ENCODE measurements at places on chromosomes 5 and 9.

GRCh38 chr9:98999152-98999525, 55.4 kb downstream of the COL15A1 start:
- no peak for DNase-seq

GRCh38 chr5:33857037-33857436, 34.8 kb downstream of the ADAMTS12 start:
- DNase-seq: no peak

DNA sequence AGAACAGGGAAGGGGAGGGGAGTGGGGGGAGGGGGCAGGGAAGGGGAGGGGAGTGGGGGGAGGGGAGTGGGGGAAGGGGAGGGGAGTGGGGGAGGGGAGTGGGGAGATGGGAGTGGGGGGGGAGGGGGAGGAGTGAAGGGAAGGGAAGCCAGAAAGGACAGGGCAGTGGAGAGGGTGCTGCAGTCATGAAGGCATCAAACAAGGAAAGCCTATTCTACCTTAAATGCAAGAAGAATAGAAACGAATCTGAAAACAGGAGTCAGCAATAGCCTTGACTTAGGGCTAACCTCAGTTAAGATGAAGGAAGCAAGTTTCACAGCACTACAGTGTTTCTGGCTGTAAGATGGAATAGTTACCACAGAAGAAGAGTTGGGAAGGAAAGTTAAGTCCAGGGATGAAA, 59.5 kb downstream of the CAMSAP1 start:
- DNase-seq: no peak

DNA sequence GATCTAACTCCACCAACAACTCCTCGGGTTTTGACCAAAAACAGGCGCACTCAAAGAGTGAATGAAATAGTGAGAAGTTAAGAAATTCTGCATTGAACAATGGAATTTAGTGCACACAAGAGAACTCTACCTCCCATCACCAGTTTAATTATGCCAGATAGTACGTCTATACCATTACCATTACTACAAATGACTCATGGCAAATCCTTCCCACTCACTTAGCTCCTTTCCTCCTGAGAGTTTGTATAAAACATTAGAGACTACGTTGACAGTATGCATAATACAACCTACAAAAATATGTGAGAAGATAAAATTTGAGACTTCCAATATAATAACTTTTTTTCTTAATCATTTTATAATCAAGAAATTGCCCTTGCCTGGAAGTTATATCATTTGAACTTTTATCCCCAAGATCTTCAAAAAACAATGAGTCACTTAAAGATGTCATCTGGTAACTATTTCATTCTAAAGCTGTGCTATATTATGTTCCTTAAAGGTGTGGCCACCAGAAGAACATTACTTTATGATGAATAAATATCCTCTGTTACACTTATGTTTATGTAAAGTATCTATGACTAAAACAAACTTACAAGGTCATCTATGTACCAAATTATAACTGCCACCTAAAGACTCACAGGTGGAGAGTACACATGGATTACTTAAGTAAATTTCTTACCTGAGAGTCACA, 297.9 kb upstream of the PTGER4 start:
- DNase-seq: no peak

GRCh38 chr9:26169708-26170107, 491.5 kb upstream of the TUSC1 start:
- no peak for DNase-seq
